Retina (tissue), 1 donor: ENCODE measurements at places on chromosomes 12 and 14.
A peak's percentile ranks its signal among the peaks of the same experiment; 100 is the strongest.

- no peak for DNase-seq
Observed at GRCh38 chr14:101350021-101350420, 211.3 kb upstream of the DIO3 start.

GRCh38 chr14:72685456-72685855, 208.4 kb downstream of the DPF3 start:
- DNase-seq = no peak

GRCh38 chr14:49984424-49984823, 91.5 kb downstream of the ARF6 start:
- no peak for DNase-seq

- DNase-seq = no peak
Observed at GRCh38 chr14:77808250-77808649, 8.3 kb downstream of the ADCK1 start.

GRCh38 chr12:21292111-21292510, 42.6 kb downstream of the SLCO1A2 start:
- no peak for DNase-seq

GRCh38 chr14:37021390-37021789, 151.0 kb downstream of the SLC25A21 start:
- DNase-seq = no peak

DNA sequence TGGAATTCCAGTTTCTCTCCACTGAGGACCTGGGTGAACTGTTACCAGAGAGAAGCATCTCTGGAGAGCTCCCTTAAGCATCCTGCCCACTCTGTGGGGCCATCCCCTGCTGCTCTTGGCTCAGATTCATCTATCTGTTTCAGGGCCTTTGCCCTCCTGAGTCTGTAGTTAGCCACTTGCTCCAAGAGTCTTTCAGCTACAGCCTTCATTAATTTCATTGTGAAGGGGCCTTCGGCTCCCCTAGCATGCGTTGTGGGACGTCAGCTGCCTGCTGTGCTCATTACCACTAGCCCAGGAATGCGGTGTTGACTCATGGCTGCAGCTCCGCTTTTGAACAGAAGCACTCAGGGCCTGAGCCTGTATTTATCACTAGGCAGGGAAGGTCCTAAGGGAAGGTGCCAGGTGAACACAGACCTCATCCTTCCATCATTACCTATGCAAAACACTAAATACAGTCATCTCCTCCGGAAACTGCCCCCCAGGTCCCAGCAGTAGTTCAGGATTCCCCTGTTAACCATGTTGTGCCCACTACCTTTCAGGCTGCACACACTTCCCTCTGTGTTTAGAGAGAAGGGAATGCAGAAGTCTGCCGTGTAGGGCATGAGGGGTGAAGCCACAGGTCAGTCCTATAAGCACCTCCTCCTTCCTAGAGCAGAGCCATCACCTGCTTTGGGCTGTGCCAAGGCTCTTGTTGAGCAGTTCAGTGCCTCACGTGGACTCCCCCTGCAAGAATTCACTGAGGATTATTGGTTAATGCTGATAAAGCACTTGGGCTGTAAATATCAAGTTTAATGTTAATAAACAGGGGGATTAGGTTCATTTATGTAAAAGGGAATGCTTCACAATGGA, 191.4 kb downstream of the CACNA1C start:
- DNase-seq = peak; percentile 74

DNA sequence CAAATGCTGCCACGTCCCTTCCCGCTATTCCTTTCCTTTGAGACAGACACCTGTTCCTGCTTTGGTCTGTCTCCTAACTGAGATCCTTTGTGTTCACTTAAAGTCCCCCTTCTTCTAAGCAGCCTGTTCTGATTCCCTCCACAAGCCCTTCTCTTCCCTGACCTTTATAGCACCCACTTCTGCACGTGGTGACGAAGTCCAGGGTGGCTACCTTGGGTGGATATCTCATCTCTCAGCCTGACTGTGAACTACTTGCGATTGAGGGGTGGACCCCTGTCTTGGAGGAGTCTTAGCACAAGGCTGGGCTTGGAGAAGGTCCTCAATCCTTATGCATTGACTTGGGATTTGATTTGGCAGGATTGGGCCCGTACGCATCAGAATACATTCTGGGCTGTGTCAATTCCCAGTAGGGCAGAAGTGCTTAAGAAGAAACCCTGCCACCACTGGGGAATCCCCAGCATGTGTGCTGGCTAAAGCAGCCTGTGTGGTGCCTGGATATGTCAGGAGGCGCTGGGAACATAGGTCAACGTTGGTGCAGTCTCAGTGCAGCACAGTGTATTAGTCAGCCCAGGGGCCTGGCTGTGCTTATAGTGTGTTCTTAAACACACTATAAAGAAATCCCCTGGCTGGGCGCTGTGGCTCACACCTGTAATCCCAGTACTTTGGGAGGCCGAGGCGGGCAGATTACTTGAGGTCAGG, 23.6 kb downstream of the KRT80 start:
- no peak for DNase-seq

GRCh38 chr14:55129086-55129427, at the start of gene LGALS3:
TSS of gene LGALS3 (plus strand) at chr14:55129252. CDS start at chr14:55137374, 8,122 bp downstream.
- peak; percentile 37 for DNase-seq

DNA sequence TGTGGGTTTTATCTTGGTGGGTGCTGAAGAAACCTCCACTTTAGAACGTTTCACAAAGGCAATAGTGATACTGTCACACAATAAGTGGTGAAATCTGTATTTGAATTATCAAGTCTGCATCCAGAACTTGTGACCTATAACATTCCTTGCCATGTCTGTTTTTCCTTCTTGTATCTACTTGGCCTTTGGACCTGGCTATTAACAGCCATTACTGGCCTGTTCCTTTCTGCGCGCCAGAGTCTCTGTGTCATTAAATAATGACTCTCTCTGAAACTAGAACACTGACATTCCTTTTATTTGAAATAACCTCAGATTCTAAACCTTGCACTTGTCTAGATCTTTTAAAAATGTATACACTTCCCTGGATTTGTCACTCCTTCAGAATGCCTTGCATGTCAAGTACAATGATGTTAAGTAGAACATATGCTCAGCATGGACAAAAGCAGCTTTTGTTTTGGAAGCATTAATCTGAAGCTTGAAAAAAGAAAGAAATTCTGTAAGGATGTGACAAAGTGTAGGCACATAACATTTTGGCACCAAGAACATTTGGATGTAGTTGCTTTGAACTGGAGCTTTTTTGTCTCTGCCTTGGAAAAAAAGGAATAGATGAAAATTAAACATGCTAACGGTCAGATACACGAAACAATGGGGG, 95.5 kb upstream of the RPL10L start:
- DNase-seq = no peak

GRCh38 chr12:88437226-88437625, 143.0 kb downstream of the KITLG start:
- DNase-seq = no peak

DNA sequence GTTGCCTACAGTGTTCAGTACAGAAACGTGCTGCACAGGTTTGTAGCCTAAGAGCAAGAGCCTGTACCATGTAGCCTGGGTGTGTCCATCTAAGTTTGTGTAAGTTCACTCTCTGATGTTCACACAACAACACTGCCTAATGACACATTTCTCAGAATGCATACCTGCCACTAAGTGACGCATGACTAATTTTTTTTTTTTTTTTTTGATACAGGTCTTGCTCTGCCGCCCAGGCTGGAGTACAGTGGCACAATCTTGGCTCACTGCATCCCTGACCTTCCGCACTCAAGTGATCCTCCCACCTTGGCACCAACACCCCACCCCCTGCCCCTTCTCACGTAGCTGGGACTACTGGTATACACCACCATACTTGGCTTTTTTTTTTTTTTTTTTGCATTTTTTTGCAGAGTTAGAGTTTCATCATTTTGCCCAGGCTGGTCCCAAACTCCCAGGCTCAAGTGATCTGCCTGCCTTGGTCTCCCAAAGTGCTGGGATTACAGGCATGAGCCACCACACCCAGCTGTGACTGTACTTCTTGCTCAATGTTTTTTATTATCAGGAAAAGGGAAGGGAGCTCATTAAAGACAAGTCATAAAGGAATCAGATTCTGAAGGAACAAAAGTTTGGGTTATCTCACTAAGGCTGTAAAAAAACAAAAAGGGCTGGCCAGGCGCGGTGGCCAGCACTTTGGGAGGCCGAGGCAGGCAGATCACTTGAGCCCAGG, 10.0 kb upstream of the CDC42BPB start:
- no peak for DNase-seq

DNA sequence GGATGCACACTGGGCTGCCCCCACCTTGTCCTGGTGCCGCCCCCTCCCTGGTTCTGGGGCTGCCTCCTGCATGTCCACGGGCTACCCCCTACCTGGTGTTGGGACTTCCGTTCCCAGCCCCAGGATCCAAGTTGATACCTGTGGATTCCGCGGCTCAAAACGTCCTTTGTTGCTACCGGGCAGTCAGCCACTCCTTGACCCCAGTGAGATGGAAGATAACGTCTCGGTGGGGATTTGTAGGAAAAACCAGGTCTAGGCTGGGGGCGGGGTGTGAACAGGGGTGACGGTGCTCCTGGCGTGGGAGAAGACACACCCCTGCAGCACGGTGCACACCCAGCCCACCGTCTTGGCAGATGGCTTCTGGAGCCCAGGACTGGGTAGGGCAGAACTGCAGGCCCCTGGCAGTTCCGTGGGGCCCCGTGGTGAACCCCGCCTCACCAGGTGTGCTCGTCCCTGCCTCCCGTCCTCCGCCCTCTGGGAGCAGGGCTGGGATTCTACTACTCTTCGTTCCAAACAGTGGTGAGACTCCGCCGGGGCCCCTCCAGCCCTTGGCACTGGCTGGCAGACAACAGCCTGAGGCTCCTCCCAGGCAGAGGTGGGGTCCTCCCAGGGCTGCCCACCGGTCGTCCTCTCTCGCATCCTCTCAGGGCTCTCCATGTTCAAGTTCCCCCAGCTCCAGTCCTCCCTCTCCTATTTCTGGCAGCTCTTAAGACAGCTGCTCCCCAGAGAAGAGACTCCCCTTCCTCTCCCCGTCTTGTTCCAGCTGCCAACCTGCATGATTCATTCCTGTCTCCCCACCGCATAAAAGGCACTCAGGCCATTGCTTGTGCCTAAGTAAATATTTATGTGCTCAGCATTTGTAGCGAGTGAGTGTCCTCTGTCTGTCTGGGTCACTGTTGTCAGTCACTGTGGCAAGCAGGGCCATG, 75.5 kb downstream of the FBXL14 start:
- DNase-seq = no peak

DNA sequence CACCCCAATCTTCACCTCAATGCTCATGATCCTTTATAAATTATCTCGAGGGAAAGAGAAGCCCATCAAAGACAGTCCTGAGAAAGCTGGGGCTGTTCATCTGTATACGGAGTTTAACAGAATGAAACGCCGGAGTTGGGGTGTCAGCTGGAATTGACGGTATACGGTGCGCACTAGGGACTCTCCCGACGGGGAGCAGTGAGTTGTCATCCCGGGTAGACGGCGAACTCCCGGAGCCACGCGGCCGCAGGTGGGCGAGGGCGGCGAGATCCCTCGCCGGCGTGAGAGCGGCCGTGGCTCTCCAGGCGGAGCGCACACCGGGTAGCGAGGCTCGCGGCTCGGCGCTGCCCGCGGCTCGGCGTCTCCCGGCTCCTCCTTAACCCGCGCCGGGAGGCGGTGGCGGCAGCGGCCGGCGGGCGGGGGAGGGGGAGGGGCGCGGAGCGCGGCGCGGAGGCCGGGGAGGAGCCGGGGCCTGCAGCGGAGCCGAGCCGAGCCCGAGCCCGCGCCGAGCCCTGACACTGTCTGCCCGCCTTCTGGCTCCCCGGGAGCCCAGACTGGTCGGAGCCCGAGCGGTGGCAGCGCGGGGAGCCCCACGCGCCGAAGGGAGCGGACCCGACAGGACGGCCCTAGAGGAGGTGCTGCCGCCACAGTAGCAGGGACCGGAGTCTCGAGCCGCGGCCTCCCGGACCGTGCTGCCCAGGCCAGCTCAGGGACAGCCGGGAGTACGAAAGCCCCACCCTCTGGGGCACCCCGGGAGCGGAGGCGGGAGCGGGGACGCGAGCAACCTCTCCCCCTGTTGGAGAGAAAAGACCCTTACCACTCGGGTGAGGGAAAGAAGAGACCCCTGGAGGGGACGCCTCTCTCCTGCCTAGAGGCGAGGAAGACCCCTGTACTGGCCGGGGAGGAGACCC, at the start of gene FOXJ2:
TSS of gene FOXJ2 (plus strand) at position 475 of the 911 bp plus-strand sequence. CDS start 7,117 bp downstream, outside the sequence.
- DNase-seq = peak; percentile 90

DNA sequence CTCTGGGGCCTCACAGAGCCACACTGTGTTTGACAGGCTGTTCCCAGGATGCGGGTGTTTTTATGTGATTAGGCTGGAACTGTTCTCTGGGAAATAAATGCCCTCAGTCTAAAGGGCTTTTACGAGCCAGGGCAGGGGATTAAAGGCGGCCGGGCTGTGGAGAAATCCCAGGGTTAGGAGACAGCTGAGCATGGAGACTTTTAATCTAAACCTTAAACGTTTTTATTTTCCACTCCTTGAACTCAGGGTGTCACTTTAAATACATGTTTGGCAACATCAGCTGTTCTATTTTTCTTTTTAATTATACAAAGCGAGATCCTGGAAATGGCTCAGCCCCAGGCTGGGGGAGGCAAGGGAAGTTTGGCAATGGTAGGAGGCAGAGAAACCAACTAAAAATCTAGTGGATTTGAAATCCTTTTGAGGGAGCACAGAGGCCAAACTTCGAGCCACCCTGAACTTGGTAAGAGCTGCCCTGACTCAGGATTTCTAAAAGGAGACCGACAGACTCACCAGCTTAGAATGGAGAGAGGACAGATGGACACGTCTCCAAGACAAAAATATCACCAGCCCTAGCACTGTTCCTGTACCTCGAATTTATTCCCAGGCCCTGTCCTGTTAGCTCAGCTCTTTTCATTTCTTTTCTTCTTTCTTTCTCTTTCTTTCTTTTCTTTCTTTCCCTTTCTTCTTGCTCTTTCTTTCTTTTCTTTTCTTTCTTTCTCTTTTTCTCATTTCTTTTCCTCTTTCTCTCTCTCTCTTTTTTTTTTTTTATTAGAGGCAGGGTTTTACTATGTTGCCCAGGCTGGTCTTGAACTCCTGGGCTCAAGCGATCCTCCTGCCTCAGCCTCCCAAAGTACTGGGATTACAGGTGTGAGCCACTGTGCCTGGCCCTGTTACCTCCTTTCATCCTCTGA, 15.8 kb upstream of the ORAI1 start:
- peak; percentile 9 for DNase-seq

GRCh38 chr12:106446419-106447092, 89.0 kb downstream of the POLR3B start:
- peak; percentile 39 for DNase-seq
